ENCODE measurements at places on chromosomes 11 and 22.

GRCh38 chr11:76700177-76701100 is 29.9 kb upstream of the LRRC32 start:
- DNase-seq, result no peak

DNA sequence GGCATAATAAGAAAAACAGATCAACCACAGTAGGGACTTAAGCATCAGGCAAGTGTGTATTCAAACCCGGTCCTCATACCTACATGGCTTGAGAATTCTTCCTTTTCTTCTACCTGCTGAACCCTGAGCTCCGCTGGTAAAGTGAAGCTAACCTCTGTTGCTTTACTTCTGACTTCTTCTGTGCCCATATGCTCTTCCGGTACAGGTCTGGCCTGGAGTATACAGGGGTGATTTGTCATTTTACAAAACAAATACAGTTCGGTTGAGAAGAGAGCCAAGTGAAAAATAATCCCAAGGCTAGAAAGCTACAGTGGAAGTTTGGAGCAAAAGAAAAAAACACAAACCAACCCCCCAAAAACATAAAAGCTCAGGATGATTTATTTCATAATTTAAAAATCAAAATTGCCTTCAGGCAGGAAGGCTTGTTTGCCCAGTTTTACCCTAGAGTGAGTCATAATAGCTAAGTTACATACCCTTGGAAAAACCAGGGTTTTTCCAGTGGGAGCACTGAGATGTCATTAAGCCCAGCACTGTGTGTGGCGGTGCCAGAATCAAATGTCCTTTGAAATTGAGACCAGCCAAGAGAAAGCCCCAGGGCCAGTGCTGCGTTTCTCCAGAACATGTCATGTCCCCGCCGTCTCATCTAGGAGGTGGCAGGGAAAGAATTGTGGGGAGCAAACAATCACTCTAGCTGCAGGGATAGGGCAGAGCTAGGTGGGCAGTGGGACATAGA is 305.5 kb upstream of the ISX start:
- no peak for DNase-seq

DNA sequence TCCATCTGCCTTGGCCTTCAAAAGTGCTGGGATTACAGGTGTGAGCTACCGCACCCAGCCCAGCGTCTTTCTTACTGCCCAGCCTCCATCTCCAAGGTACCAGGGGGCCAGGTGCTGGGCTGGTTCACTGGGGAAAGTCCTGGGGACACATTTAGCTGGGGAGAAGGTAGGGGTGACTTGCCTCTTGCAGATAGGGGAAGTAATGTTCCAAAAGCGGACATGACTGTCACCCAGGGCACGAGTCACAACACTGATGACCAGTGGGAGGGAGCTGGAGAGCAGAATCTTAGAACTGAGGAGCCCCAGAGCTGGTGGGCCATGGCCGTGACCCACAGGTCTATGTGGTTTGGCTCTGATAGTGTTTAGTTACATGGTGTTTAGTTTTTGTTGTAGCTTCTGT is 2.4 kb upstream of the SLC15A3 start:
- no peak for DNase-seq

DNA sequence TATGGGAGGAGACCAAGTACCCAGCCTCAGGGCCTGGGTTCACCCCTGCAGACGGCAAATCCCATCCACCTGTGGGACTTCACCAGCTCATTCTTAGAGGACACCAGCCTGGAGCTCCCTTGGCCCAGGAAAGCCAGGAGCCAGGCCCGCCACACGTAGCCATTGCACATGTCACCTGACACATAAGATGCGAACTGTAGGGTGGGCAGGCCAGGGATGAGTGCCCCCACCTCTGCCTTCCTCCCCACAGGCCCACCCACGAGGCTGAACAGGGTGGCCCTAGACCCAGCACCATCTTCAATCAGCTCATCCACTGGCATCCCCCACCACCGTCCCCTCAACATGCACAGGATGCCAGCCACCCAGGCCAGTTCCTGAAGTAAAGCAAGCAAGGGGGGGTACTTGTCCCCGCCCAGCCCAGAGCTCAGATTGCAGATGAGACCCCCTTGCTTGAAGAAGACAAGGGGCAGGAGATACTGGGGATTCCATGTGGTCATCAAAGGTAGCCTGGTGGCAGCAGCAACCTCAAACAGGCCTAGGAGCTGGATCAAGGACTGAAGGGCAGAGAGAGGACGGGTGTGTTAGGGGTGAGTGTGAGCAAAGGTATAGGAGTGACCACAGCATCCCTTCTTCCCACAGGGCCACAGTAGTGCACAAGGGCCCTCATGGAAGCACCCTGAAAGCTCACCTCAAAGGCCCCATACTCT is 45.6 kb downstream of the IGLL5 start:
- no peak for DNase-seq

GRCh38 chr11:119999220-119999619 is 138.7 kb downstream of the TRIM29 start:
- no peak for DNase-seq

- DNase-seq, result no peak
Observed at GRCh38 chr11:120520091-120520822, 8.7 kb downstream of the GRIK4 start.

DNA sequence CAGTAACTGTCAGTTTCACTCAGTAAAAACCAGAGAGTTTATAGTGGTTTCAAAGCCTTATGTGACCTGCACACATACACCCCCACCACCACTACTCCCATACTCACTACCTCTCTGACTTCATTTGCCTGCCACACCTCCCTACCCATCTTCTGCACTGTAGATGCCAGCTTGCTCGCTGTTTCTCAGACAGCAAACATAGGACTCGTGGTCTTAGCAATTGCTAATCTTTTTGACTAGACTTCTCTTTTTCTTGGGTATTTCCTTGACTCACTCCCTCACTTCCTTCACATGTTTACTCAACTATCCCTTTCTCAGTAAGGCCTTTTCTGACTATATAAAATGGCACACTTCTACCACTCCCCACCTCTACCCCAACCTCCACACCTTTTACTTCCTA is 27.8 kb downstream of the CEP295 start:
- no peak for DNase-seq

GRCh38 chr22:21450320-21450831 is 16.8 kb upstream of the TMEM191C start:
- no peak for DNase-seq

- no peak for DNase-seq
Observed at GRCh38 chr22:47352920-47353700, 590.7 kb downstream of the TBC1D22A start.

- no peak for DNase-seq
Observed at GRCh38 chr11:117441146-117441975, 113.7 kb downstream of the CEP164 start.

DNA sequence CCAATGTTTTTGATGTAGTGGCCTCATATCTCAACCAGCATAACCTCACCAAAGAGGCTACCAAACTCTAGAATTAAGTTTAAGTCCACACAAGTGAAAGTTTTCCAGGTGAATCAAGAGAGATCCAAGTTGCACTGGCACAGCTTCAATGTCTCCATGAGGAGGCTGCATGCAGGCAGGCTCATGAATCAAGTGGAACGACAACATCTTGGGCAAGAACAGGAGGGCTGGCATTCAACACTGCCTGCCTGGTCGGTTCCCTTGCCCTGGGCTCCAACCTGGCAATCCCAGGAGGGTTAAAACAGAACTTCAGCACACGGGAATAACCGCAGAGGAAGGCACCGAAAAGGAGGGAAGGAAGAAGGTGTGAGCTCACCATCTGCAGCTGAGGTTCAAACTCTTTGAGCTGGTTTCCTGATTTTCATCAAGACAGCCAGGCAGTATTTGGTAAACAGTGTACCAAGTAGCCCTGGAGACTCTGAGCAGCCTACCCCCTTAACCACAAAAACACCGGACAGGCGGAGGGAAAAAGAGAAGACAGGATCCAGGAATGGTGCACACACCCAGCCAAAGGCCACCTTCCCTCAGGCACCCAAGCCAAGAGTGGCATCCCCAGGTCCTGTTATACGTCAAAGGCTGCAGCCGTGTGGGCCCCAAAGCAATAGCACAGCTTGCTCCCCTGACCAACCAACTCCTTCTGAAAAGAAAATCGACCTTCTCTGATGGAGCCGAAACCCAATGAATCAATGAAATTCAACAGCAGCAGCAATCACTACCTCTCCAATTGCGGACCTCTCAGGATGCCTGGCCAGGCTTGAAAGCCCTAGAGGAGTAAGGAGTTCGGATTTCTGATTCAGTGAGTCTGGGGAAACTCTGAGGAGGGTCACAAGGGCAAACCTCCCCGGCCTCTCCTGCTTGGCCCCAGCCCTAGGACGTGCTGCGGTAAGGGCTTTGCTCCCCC is 1.3 kb downstream of the PACSIN2 start:
- DNase-seq, result no peak

DNA sequence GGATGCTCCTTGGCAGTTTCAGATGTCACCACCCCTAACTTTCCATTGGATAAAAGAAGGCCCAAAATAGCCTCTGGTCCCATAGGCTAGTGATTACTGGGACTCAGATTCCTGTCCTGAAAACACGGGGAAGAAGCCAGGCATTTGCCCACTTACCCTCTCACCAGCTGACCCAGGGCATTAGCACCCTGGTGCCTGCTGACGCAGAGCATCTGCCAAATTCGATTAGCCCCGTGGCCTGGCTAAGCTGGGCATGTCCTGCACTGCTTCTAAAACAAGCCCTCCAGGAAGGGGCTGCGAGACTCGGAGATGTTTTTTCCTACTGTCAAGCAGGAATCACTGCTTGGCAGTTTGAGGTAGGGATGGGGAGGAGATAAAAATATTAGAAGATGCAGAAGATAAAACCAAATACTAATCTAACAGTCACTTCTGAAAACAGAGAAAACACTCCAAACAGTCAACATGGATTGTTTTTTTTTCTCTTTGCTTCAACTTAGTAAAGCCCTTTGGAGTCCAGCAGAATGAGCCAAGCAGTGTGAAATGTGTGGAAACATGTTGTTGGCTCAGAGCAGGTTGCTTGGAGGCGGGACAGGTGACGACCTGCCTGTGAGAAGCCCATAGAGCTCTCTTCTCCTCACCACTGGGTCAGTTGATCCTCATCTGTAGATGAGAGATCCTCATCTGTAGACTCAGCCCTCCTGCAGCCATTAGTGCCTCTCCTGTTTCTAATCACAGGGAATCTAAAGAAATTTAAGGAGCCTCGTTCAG is 54.0 kb downstream of the BDNF start:
- DNase-seq, result no peak

GRCh38 chr22:44622147-44622427 is 79.9 kb upstream of the PRR5 start:
- no peak for DNase-seq

DNA sequence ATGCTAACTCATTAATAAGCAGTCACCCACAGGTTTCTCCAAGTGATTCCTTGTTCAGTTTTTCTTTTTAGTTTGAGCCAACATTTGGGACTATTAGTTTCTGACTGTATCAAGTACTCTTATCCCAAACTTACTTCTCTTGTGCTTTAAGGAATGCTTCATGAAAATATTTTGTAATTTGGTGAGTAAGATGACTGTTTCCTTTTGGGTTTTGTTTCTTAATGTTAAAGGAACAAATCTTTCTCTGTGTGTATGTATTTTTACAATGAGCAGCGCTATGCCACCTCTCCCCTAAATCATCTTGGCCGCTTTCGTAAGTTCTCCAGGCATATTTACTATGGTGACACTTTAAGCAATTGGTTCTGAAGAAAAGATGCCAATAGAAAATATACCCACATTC is 72.4 kb downstream of the LDLRAD3 start:
- no peak for DNase-seq
